Glomerular endothelial cell (primary cell): ENCODE measurements at places on chromosomes 7 and 10. TPM values are rescaled to one million over a fixed set of nuclear protein-coding genes. Genes with fewer than 3 reads are reported as not detected.

MTURN gene
- 3.4 and 6.6 TPM in 2 replicates for total RNA-seq

SMO gene
- total RNA-seq = 6.2 and 6.5 TPM in 2 replicates

CDNF gene
- total RNA-seq = 5.8 TPM in 1 of 2 replicates, not detected in the other

RASSF4 gene
- 8.9 and 20.4 TPM in 2 replicates for total RNA-seq

RBM20 gene
- 0.29 and 0.68 TPM in 2 replicates for total RNA-seq
